ENCODE measurements at places on chromosomes 4 and X.

- no peak for DNase-seq
Observed at GRCh38 chr4:169246957-169247396, 23.8 kb downstream of the SH3RF1 start.

DNA sequence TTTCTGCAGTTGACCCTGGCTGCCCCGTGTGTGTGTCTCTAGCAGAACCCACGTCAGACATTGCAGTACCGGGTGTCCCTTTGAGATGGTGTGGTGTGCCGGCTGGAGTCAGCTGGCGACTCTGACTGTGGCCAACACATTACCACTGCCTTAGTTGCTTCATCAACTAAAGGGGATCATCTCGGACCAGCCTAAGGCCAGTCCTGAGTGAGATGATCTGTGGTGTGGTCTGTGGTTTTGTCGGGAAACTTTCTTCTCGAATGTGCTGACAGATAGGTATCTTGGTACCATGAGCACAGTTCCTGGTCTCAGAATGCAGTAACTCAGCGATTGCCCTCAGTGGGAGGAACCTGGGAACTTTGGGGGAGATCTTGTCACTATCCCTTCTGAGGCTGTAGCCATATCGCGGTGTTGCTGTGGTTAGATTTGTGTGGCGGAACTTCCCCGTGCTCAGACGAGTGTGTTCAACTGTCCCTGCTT is 15.8 kb downstream of the TBC1D14 start:
- DNase-seq = no peak

GRCh38 chrX:115284877-115285276 is 4.6 kb upstream of the LUZP4 start:
- no peak for DNase-seq

DNA sequence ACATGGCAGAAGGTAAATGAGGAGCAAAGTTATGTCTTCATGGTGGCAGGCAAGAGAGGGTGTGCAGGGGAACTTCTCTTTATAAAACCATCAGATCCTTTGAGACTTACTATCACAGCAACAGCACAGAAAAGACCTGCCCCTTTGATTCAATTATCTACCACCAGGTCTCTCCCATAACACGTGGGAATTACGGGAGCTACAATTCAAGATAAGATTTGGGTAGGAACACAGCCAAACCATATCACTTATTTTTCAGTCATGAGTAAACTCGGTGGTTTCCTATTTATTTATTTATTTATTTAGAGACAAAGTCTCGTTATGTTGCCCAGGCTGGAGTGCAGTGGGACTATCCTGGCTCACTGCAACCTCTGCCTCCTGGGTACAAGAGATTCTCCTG is 22.1 kb downstream of the CXCL1 start:
- no peak for DNase-seq
